Fibroblast of gingiva (primary cell): ENCODE measurements at places on chromosomes 3 and 15.

- no peak for DNase-seq
Observed at GRCh38 chr15:50593761-50594160, 47.3 kb upstream of the USP50 start.

DNA sequence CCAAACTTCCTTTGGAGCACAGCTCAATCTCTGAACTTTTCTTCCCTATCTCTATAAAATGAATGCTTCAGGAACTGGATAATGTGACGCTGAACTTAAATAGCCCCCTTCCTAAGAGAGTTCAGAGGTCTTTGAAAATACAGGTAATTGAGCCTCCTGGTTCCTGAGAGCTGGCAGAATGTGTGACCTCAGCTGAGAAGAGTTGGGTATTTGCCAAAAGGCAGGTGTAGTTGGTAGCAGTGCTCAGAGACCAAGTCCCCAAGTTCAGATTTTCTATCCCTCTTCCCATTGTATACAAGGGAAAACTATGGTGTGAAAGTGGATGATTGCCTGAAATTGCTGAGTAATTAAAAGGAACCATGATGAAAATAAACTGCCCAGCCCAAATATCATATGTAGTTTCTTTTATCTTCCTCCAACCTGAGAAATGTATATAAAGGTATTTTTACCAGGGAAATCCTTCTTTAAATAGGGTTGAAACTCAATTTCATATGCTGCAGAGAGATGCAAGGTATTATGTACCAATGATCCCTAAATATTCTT is 154.6 kb upstream of the ICE2 start:
- DNase-seq = no peak

DNA sequence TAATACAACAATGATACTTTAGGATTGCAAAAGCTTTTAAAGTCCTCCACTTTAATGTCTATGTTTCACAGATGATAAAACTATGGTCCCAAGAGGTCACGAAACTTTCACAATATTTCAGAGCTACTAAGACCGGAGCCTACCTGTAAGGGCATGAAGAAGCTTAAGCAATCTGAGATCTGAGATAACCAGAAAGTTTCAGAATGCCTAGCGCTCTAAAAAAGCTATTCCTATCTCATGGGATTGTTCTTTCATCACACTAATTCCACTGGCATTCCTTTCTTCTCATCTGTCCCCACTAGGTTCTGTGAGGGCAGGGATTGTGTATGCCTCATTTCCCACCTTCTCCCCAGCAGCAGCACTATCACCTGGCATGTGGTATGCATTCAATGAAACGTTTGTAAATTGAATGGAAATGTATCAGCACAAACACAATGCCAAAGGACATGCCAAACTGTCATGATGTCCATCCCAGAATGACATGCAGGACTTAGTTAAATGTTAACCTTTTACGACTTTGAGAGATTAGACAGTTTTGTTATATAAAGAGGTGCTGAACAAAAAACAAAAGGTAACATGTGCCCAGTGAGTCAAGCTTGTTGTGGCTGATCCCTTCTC is 104.7 kb upstream of the NR2F2 start:
- no peak for DNase-seq

DNA sequence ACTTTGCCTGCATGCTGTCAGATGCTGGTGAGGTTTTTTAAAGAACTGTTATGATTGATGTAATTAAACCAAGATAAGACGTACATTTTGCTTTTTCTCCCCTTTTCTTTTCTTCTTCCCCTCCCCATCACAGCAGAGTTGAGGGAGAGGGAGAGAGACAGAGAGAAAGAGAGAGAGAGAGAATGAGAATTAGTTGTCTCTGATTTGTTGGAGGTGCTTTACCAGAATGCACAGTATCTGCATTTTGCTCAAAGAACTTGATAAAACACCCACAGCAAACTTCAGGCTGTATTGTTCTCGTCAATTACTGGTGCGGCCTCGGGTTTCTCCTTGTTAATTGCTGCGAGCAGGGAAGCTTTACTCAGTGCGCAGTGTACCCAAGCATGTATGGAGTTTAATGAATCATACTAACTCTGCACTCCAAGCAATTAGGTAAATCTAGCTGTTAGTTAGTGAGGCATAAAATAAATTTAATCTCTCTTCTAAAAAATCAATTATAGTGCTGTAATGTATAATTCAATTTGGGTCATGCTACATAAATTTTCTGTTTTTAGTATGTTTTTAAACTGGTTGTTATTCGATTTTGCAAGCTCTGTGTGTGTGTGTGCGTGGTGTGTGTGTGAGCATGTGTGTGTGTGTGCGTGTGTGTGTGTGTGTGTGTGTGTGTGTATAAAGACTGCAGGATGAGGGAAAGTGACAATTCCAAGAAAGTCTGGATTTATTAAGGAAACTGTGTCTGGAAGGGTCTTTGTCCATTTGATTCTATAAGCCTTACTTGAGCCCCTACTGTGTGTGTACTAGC is 273.4 kb downstream of the TLE3 start:
- no peak for DNase-seq

GRCh38 chr3:190119461-190120268 is 1.0 kb downstream of the P3H2 start:
- no peak for DNase-seq

- DNase-seq = peak; percentile 6
Observed at GRCh38 chr3:94226078-94226477, 163.2 kb downstream of the NSUN3 start.

DNA sequence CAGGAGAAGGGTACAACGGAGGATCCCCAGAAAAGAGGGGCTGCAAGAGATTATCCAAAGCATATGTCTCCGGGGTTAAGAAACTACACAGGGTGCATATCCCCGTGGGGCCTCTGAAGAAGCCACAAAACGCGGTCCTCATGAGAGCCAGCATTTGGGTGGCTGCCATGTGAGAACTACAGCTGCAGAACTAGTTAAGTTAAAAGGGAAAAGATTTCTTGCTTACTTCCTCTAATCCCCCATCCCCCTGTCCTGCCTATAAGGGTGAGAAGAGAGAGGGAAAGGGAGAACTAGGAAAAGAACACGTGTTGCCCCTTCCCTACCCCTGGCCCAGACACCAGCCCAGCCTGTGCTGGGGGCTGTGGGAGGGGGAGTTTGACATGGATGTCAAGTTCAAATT is 70.4 kb upstream of the PCSK6 start:
- DNase-seq = no peak

DNA sequence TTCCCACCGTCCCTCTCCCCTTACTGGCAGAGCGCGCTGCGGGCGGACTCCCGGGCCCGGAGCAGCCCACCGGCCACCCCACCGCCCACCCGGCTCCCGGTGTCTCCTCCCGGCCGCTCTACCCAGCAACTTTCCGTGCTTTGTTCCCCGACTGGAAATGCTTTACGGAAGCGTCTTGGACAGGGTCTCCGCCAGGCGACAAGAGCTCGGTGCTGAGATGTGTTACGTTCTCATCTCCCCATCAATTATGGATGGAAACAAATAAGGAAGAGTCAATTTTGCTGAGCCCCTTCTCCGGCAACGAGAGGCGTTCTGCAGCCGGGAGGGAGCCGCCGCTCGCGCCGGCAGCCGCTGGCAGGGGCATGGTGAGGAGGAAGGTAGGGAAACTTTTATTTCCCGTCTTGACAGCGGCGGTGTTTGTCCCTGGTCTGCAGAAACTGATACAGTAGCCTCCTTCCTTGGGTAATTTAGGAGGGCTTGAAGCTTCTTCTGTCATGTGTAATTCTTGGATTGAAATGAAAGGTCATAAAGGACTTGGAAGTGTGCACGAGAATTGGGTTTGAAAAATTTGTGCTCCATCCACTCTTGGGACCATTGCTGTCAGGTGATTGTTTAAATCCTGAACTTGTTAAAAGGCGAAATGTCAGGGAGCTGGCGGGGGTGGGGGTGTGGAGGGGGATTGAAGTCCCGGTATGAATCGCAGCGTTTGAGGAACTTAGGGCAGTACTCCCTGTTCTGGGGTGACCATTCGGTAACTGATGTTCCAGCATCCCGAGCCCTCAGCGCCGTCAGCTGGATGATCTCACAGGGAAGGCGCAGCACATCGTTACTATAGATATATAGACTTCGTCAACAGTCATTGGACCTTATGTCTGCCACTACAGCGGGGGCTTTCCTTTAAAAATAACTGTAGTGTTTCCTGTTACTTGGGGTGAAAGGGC is 1.5 kb downstream of the SEMA6D start:
- peak; percentile 32 for DNase-seq

GRCh38 chr3:177430653-177431052 is 233.4 kb upstream of the TBL1XR1 start:
- DNase-seq = no peak

- no peak for DNase-seq
Observed at GRCh38 chr15:69953051-69953450, 144.7 kb downstream of the TLE3 start.

DNA sequence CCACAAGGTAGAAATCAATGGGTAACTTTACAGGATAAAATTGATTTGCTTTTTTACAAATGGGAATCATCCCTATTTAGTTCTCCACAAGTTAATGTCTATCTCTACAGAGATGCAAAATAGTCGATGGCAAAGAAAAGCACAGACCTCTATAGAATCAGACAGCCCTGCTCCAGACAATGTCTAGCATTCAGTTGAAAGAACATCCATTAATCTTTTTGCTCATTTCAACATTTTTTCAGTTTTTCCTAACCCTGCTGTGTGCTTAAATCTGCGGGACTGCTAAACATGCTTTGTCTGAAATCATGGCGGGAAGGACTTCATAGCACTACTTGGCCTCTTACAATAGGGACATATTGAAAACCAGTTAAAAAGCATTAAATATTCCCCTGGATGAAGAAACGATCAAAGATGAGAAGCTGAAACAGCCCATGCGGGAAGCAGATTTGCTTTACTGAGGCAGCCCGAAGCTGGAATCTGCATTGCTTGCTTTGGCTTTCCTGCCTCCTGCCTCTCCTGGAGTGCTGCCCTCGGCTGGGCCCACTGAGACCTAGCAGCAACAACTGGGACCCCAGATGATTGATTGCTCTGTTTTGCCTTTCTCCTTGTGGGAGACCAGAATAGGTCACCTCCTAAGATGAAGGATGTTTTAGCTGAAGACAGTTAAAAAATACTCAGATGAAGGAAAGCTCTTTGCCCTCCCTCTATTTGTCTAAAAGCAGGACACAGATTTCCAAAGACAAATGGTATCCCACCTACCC is 38.5 kb upstream of the RASGRP1 start:
- no peak for DNase-seq

DNA sequence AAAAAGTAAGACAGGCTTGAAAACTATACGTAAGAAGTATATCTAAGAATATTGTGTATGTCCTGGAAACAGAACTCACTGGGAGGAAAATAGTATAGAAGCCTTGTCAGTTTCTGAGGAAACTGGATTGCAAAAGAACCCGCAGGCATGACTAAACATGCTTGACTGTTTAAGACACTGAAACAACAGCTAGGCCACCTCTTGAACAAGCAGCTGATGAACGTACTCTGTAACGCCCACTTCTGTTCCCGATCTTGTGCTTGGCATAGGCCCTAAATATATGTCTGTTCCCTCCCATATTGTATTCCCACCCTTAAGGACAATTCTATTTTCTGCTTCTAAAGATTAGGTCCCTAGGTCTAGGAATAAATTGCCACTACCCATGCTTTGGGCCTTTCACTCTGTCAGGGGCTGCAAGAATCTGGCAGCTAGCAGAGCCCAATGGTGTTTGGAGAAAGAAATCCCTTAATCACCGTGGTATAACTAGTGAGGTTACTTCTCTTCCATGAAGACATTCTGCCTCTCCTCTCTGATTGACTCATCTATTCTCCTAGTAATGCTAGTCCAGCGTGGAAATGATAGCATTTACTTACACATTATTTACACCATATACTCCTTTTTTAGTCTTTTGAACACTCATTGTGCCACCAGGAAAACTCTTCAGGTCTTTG is 46.2 kb downstream of the CD200 start:
- peak; percentile 61 for DNase-seq

DNA sequence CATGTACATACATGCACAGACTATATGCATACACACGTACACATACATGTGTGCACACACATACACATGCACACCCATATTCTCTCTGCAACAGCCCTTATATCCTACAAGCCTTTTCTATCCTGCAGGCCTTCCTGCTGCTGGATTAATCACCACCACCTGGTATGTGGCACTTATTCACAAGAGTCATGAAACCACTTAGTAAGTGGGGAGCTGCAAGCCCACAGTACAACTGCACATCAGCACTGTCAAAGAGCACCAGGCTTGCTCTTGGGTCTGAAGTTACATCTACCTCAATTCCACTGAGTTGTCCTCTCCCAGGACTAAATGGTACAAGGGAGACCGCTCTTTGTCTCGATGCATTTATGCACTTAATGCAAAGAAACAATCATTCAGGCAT is 233.2 kb downstream of the KLF13 start:
- no peak for DNase-seq

DNA sequence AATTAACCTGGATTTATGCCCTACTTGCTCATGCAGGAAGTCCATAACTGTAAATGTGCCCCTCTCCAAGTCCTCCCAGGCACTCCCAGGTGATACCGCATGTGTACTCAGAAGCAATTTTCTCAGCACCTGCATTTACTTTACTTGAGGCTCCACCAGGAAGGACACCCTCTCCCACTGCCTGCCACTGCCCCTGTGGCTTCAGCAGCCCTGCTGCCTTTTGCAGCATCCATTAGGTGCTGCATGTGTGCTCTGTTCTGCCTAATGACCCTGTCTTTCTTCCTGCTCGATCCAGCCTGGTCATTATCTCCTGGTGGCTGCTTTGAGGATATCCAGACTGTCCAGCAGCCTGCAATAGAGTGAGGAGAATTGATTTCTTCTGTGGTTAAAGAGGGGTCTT is 107.6 kb upstream of the SEMA6D start:
- DNase-seq = no peak

GRCh38 chr3:93979850-93980676 is at the start of gene ARL13B:
Gene ARL13B (plus strand): TSS chr3:93980155. CDS start chr3:93980424, 269 bp downstream.
- peak; percentile 98 for DNase-seq

DNA sequence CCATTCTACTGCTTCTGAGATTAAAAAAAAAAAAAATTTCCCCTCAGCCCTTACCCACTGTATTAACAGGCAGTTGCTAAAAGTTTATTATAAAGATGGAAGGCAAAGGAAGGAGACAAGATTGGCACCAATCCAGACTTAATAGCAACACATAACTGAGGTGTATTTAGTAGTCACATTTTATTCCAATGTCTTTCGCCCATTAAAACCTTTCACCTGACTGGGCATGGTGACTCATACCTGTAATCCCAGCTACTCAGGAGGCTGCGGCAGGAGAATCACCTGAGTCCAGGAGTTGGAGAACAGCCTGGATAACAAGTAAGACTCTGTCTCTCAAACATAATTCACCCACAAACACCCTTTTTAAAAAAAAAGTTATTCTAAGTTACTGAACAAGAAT is 4.4 kb downstream of the ACAP2 start:
- no peak for DNase-seq

DNA sequence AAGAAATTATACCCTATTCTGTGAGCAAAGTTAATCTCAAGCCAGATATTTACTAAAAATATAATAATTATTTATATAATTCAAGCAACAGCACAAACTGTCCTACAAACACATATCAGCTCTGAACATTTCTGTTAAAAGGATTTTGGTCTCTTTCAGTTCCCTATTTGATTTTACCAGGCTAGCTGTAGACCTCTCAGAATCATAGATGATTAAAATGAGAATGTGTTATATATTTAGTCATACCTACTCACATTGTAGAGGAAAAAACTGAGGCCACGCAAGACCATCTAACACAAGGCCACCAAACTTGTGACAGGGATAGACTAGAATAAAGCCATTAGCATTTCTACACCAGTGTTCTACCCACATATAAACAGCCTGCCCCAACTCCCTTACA is 28.5 kb downstream of the ACKR4 start:
- DNase-seq = no peak
